ENCODE measurements at places on chromosomes 11 and 22.

GRCh38 chr22:46212195-46212594, 37.9 kb downstream of the CDPF1 start:
- DNase-seq, result no peak

DNA sequence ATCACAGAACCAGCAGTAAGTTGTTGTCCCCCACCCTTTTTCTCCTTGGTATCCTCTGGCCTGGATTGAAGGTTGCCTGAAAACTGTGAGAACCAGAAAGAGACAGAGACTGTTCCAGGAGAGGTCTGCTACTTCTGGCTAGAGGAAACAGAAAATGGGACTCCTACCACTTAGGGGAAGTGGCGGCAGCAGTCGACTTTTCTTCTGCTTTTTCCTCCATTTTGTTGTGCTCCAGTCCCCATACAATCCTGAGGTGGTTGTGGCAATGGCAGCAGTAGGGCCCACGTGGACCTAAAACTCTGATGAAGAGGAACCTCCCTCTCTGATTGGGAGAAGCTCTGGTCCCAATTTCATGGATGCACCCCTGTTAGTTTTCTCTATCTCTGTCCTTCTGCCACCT, 76.0 kb upstream of the SORL1 start:
- DNase-seq, result no peak

DNA sequence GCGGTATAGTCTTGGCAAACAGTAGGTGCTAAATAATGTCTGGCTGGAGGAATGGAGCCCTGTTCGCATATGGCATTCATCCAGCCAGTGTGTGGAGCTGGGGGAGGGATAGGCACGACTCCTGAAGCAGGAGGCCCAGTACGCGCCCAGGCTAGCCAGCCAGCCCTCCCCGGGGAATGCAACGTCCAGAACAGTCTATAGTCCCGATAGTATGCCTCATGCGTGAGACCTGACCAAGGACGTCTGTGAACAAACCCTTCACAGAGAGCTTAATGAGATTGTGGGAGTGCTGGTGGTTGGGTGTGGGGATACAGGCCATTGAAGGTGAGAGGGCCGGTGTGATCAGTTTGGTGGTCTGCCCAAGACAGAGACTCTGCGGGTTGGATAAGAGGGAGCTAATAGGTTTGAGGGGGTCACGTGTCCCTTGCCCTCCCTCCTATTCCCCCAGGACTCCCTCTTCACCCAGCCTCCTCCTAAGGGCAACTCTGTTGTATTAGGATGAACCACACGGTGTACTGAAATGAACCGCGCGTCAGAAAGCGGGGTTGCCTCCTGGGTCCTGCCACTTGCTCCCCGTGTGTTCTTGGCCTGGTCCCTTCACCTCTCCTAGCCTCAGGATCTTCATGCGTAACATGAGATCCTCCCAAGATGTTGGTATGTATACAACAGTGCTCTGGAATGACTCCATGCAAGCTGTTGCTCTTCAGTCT, 987 bp upstream of the GRIK4 start:
- no peak for DNase-seq

GRCh38 chr22:48709453-48709852, 1118.2 kb downstream of the BRD1 start:
- DNase-seq, result no peak

GRCh38 chr22:42670046-42670445, 20.9 kb upstream of the CYB5R3 start:
- no peak for DNase-seq

GRCh38 chr11:26522912-26523610, 49.0 kb downstream of the MUC15 start:
- no peak for DNase-seq

DNA sequence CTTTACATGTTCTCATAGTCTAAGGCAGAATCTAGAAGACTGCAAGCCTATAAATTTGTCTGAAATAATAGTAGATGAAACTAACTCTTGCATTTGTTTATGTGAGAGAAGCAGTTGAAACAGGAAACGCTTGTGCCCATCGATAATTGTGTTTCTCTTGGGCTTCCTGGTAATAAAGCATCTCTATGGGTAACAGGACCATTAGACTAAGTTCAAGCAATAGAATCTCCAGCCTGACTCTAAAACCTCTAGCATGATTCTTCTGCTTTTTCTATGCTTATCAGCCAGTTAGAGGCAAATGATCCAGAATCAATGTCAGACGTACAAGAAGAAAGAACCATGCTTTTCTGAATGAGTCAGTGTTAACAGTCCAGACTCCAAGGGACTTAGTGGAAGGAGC, 1734.4 kb downstream of the LRRC4C start:
- DNase-seq, result no peak

- no peak for DNase-seq
These were observed 38.5 kb upstream of the LRRC4C start for GRCh38 chr11:41497974-41498373.

DNA sequence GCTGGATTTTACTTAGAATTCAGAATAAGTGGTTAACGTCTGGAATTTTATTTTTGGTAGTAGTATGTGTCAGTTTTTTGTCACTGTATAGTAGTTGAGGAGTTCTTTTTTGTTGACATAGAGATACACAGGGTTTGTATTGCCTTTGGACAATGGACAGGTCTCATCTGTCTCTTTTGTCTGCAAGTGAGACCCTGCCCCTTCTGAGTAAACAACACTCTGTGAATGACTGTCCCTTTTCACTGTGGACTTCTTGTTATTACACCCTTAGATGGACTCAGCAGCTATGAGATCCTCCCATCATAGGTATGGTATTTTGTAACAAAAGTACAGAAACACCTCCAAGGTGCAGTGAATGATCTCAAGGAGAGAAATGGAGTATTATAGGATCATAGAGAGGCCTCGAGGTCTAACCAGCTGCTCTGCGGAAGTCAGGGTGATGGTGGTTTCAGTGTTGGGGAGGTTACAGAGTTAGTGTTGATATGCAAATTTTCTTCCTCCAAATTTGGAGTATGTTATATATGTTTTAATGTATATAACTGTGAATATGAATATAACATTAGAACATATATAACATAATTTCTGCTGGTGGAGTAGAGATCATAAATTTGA, 7.8 kb downstream of the PPP6R3 start:
- DNase-seq, result no peak

DNA sequence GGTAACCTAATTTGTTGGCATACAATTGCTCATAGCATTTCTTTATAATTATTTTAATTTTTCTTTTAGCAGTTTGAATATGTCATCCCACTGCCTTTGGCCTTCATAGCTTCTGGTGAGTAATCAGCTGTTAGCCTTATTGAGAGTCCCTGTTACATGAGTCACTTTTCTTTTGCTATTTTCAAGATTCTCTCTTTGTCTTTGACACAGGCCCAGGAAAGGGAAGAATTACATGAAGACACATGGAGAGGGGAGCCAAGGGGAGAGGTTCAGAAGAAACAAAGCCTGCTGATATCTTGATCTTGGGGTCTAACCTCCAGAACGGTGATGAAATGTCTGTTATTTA, 418.2 kb downstream of the METTL15 start:
- no peak for DNase-seq

- no peak for DNase-seq
These were observed 11.6 kb upstream of the APOBEC3B start for GRCh38 chr22:38970551-38970950.

DNA sequence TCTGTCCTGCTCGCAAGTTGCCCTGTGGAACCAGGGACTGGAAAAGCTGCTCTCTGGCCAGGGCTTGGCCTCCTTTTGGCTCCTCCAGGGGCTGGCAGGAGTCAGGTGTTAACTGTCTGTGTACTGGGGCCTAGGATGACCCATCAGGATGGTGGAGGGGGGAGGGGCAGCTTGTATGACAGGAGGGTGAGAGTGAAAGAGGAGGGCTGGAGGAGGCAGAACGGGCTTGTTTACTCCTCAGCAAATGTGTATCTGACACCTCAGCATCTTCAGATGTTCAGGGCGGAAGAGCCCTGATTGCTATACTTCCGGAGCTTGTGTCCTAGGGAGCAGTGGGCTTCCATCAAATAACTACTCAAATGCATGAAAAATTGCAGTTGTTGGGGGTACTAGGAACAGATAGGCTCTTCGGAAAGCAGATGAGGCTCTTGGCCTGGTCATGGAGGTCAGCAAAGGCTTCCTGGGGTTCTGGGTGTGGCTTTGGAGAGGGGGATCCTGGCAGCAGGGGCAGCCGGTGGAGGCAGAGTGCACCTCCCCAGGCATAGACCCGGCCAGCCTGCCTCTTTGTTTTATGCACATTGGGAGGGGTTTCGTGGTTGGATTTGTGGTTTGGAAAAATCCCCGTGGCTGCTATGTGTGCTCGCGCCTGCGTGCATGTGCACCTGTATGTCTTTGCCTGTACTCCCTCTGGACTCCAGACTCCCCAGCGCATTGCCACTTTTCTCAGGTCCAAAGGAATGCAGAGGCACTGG, 31.2 kb downstream of the CD82 start:
- no peak for DNase-seq

DNA sequence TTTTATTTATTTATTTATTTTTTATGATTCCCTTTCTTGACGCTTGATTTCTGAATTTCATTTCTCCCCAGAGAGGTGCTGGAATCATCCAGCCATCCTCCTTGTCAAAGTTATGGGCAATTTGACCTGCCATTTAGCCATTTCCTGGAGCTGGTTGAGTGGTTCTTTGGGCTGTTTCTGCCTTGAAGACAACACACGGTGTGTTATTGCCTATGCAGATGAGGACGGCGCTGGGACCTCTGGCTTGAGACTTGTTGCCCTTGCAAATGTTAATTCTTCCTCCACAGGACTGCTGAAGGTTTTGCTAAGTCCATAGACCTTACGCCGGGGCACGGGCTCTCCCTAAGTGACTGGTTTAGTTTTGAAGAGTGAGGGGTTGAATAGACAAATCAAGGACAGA, 147.9 kb upstream of the PLET1 start:
- DNase-seq, result no peak

GRCh38 chr22:35961480-35962295, 66.9 kb downstream of the RBFOX2 start:
- peak; percentile 15 for DNase-seq

DNA sequence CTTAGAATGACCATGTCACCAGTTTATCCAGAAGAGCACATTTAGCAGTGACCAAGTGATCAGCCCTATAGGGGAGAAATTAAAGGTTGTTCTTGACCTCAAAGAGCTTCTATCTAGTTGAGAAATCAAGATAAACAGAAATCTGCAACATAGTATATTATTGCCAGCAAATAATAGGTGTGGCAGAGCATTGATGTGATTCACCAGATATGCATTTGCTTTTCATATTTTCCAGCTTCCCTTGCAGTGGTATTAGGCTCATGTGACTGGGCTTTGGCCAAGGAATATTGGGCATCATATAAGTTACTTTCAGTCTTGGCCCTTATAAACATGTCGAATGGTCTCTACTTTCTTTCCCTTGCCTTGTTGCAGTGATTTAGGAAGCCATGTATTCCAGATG, 34.5 kb downstream of the COMMD9 start:
- no peak for DNase-seq

- DNase-seq, result no peak
These were observed 593 bp downstream of the SSH3 start for GRCh38 chr11:67303835-67304411.

GRCh38 chr22:39617342-39617741, 46.8 kb downstream of the CACNA1I start:
- DNase-seq, result no peak

DNA sequence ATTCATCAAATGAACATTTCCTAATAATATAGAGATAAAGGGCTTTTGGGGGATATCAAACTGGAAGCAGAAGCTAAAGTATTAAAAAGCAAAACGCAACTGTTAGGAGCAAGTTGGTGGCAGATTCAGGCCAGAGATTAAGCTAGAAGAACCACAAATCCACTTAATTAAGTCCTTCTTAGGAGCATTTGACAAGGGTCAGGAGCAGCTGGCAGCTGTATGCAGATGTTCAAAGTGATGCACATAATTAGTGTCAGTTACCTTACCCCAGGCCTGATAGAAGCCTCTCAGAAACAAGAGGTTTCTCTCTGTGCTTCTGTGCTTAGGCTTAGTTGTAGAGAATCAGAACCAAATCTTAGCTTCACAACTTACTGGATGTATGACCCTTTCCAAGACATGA, 546.5 kb upstream of the ANO5 start:
- DNase-seq, result no peak

DNA sequence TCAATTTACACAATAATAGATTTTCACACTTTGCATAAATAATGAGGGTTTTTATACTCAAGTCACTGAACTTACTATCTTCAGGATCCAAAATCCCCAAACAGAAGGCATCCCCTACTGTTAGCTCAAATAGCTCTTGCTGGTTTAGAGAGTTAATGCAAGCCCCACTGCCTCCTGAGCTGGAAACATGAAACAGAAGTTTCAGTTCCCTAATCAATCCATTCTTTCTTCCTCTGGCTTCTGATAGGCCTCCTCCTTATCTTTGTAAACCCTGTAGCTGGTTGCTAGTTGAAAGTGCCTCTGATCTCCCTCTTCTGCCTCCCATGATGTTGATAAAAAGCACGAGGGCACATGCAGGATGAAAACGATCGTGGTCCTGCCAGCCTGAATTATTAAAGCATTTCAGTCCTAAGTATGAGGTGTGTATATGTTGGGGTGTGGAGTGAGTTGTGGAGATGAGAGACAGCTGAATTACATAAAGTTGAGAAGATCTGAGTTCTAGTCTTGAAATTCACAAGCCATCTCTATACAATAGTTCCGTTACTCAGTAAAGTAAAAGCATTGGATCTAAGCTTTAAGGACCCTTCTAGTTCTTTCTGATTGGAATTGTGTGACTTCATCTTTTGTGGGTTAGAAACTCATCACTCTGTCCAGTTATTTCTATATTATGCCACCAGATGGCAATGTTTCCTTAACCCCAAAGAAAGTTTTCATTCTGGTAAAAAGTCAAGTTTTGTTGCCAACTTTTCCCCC, 35.0 kb upstream of the EHF start:
- no peak for DNase-seq

DNA sequence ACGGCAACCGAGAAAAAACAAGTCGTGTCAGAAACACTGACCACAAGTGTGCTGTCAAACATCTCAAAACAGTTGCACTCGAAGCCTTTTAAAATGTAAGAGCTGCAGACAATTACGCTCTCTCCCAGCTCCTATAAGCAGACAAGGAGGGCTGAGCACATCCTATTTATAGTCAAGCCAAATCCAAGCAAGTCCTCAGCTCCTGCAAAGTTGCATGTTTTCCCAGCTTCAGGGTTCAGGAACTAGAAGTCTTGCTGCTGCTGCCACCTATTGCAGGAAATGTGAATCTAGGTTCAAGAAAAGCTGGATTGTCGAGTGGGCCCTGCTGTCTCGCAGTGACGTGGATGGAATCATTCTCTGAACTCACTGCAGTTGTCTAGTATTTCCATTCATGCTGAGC, 15.5 kb downstream of the EFCAB6 start:
- peak; percentile 58 for DNase-seq

DNA sequence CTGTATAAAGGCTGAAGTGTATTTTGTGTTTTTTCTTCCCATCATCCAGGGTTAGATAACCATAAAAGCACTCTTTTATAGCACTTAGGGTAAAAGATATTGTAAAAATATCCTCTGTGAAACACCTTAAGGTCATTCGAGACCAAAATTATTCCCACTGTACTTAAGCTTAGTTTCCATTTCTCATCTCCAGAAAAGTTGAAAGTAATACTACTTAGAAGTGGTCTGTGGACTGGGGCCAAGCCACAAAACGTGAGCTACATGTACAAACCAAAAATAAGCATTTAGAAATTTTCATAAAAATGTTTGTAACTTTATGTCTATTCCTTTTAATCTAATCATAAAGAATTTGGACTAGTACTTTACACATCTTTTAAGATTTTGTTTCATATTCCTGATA, 142.0 kb upstream of the NTM start:
- DNase-seq, result no peak

All from NCI-H1694 treated with DMSO at 0.1 percent for 48 hours (cell line).